ENCODE measurements at places on chromosomes 12 and 14.

DNA sequence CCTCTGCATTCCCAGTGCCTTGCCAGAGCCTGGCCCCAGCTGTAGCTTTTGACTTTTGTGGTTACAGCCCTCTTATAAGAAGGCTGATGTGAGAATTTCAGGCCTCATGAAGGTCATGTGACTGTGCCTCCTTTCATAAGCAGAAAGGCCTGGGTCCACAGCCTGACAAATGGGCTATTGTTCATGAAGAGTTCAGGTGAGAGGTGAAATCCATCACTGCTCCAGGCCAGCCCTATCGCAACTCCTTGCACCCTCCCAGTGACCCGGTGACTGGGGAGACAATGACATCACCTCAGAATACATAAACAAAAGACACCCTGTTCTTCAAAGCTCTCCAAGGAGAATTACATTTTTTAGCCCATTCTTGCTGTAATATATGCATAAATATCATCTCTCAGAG lies 321.5 kb downstream of the PCNX1 start:
- DNase-seq: no peak

- no peak for DNase-seq
These were observed 60.5 kb downstream of the FBXW8 start for GRCh38 chr12:116971222-116971621.

DNA sequence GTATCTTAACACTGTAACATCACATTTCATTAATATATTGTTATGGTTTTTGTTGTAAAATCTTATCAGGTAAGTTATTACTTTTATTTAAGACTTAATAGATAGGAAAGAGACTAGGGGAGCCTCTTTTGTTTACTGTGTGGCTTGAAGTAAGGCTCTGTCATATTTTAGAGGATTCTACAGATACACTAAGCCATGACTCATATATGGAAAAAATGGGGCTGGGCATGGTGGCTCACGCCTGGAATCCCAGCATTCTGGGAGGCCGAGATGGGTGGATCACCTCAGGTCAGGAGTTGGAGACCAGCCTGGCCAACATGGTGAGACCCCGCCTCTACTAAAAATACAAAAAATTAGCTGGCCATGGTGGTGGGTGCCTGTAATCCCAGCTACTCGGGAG lies 23.6 kb upstream of the NPFF start:
- DNase-seq: no peak

DNA sequence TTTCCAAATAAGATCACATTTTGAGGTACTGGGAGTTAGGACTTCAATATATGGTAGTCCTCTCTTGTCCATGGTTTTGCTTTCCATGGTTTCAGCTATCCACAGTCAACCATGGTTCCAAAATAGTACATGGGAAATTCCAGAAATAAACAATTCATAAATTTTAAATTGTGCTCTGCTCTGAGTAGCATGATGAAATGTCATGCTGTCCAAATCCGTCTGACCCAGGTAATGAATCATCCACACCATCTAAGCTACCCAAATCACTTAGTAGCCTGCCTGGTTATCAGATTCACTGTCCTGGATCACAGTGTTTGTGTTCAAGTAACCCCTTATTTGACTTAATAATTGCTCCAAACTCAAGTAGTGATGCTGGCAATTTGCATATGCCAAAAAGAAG lies 197.9 kb downstream of the TMTC3 start:
- DNase-seq: no peak

DNA sequence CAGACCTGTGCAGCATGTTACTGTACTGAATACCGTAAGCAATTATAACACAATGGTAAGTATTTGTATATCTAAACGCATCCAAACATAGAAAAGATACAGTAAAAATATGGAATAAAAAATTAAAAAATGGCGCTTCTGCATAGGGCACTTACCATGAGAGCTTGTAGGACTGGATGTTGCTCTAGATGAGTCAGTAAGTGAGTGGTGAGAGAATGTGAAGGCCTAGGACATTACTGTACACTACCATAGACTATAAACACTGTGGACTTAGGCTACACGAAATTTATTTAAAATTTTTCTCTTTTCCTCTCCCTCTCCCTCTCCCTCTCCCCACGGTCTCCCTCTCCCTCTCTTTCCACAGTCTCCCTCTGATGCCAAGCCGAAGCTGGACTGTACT lies 194.5 kb upstream of the CDKN3 start:
- no peak for DNase-seq

DNA sequence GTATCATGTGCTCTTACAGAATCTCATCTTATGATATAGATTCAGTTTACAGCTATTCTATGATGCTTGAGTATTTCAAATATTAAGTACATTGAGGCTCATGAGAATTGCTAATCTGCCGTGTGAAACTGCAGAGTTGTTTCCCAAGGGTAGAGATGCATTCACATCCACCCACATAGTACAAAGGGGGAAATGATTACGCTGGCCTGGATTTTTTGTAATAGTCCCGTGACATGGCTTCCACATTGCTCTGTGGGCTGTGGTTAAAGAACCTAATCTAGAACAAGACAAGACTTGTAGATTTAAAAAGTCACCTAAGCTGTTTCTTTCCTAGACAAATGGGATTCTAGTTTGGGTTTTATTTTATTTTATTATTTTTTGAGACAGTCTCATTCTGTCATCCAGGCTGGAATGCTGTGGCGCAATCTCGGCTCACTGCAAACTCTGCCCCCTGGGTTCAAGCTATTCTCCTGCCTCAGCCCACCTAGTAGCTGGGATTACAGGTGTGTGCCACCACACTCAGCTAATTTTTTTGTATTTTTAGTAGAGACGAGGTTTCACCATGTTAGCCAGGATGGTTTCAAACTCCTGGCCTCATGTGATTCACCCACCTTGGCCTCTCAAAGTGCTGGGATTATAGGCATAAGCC lies 13.0 kb upstream of the RIOX1 start:
- no peak for DNase-seq

- DNase-seq: no peak
These were observed 52.6 kb downstream of the IFT81 start for GRCh38 chr12:110176745-110177144.

GRCh38 chr12:87796961-87797516 lies 232.2 kb downstream of the C12orf50 start:
- DNase-seq: no peak

DNA sequence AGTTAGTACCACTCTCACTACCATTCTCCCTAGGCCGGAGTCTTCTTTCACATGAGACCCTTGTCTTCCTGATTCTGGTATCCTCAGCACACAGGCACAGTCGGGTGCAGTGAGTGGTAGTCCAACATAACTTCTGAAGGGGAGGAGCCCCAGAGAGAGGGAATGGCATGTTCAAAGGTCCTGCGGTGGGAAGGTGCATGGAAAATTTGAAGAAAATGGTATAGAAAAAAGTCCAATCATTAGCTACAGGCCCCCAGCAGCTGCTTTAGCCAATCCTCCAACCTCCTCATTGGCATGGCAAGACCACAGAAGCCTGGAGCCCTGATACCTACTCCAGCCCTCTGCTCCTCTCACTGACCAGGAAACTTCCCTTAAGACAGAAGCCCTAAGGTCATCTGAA lies 96.6 kb downstream of the ZFP36L1 start:
- DNase-seq: no peak

GRCh38 chr12:32080435-32080834 lies 26.2 kb upstream of the BICD1 start:
- no peak for DNase-seq

DNA sequence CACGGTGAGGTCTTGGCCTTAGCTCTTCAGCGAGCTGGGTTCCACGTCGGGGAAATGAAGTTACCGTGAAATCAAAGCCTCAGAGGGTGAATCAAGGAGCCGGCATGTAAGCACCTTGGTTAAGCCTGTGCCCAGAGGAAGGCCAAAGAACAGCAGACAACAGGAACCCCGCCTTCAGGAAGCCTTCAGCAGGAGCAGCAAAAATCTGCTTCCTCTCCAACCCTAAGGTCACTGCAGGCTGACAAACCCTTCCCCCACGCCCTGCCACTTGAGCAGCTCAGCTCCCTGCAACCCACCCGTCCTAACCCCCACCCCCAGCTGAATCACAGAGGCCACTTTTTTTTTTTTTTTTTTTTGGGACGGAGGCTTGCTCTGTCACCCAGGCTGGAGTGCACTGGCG lies 72.9 kb upstream of the LTA4H start:
- peak; percentile 29 for DNase-seq

DNA sequence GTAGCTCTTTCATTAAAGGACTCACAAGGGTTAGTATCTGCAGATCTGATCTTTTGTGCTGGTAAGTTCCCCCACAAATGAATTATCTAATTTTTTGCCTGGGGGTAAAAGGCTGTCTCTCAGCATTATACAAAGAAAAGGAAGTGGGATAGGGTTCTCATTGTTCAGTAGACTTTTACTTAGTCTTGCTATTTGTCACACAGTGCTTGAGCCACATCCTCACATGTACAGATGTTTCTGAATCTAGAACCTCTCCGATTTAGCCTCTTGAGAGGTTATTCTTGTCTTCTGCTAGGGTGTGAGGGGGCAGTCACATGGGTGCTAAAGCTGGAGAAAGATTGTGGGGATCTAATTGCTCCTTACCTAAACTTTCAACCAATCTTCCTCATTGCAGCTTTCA lies 93.0 kb downstream of the SLC41A2 start:
- no peak for DNase-seq

DNA sequence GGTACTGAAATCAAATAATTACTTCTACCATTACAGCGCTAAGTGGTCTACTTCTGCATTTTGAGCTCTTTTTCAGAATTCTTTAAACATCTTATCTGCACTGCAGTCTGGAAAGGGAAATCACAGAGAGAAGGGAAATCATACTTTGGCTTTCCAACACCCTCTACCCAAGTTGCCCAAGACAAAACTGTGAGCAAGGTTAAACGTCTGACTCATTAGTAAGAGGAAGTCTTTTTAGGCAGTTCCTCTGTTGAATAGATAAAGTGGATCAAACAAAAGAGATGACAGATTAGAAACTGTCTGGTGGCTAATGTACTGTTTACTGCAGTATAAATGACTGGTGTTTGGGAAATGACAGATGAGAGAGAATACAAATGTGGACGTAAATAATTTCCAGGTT lies 858.1 kb downstream of the NRXN3 start:
- DNase-seq: no peak

DNA sequence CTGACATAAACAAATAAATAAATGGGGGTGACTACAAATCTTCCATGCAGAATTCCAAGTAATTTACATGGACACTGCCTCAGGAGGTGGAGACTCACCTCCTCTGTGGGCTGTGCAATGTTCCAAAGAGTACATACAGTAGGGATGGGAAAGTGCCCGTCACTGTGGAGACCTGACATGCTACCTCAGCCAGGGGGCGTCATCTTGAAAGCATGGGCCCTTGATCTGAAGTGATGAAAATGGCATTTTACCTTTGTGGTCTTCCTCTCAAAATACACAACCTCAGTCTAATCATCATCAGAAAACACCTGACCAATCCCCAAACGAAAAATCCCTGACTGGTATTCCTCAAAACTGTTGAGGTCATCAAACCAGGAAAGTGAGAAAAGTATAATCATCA lies 48.4 kb downstream of the ANAPC7 start:
- no peak for DNase-seq

DNA sequence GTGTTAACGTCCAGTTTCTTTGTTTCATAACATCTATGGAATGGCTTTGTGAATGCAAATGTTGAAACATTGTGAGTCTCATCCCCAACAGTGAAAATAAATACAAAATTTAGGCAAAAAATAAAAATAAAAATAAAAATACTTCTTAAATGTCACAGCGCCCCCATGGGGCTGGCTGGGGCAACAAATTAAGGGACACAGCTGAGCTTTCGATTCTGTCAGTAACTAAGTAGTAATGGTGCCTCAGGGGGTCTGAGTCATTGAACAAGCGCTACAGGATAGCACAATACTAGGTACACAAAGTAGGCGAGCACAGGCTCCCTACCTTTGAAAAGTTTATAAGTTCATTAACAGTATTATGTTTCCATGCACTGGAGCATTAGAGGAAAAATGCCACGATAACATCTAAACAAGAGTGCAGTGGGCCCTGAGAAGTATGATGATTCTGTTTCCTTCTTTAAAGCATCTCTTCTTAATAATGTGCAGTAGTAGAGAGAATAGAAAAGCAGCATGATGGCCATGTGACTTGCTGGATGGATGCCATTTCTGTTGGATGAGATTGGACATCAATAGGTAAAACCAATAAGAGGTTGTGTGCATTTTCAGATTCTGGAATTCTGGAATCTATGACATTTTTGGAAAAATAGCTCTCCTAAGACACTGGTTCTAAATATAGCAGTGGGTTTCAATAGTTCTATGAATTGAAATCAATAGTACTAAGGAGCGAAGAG lies 667.2 kb downstream of the DIO2 start:
- no peak for DNase-seq

DNA sequence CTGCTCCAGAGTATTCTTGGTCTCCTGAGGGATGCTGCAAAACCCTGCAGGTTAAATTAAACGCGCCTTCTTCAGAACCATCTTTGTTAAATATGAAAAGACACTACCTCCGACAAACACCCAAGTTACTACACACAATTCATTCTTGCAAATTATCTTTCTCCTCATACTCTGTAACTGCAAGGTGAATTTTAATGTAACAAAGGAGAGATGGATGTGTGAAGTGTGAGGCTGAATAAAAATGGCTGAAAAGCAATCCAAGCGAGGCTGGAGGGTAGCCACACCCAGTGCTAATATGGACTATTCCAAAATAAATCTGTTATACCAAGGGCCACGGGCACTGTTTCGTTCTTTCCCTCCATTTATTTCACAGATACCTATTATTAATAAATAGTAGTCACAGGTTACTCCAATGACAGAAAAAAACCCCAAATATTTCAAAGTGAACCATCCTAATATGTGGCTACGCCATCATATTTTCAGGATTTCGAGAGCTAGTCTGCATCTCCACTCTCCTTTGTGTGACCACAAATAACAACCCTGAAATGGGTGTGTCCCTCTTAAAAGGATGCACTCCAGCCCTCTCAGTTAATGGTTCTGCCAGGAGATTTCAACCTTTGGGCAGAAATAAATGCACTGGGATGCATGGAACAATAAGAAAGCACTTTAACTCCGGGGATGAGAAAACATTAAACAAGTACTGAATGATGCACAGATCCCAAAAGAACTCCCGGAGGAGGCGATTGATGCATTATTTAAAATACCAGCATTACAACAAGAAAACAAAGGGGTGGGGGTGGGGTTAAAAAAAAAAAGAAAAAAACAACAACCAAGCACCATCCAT lies 53.1 kb upstream of the CCDC175 start:
- no peak for DNase-seq

GRCh38 chr12:49260166-49260565 lies 4.7 kb upstream of the TUBA1C start:
- no peak for DNase-seq

DNA sequence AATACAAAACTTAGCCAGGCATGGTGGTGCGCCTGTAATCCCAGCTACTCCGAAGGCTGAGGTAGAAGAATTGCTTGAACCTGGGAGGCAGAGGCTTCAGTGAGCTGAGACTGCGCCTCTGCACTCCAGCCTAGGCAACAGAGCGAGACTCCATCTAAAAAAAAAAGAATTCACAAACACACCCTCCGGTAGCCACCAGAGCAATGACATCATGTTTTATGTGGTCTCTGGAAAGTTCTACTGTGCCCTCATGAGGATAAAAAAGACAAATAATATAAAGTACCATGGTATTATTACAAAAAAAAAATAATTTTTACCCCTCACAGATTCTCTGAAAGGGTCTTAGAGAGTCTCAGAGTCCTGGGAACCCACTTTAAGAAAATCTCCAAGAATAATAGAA lies 81.5 kb downstream of the OSBPL8 start:
- DNase-seq: no peak

GRCh38 chr14:95486875-95487668 lies 29.4 kb downstream of the SYNE3 start:
- no peak for DNase-seq
